H9 (cell line): ENCODE measurements at places on chromosomes 12 and 14. TPM values are rescaled to one million over a fixed set of nuclear protein-coding genes. Genes with fewer than 3 reads are reported as not detected.

GRCh38 chr12:123337070-123337469 lies 27.6 kb downstream of the SBNO1 start:
- H3K36me3 ChIP-seq, result peaks cover 53% of the 10 kb centered on the region
- no peaks in the 10 kb centered on the region for H3K27me3 ChIP-seq
- no peak overlapping the region for H3K4me3 ChIP-seq
- no peaks in the 10 kb centered on the region for H3K4me1 ChIP-seq
- H3K27ac ChIP-seq, result no peak overlapping the region

DNA sequence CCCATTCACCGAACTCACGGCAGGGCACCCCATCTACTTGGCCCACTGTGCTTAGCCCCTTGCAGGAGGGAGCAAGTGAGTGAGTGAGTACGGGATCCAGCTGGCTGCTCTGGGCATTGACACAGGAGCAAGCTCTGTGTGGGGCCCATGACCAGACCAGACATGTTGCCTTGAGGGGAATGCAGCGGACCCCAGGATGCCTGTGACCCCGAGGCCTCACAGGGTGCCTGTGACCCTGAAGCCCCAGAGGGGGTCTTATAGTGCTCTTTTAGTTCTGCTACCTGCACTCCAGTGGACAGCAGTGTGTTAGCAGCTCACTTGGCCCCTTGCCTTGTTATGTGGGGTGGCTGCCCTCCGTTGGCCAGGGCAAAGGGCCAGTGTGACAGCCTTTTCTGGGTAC lies 255.8 kb downstream of the ETNK1 start:
- H3K27ac ChIP-seq, result no peak overlapping the region
- H3K4me3 ChIP-seq, result no peak overlapping the region
- no peak for DNase-seq
- H3K36me3 ChIP-seq, result no peaks in the 10 kb centered on the region; the same call in 1 of the 2 replicates

The ZFHX2 gene
- total RNA-seq, result 19.2 and 19.4 TPM in 2 replicates

The SMCO3 gene
- total RNA-seq, result not detected in 2 replicates

The GNB3 gene
- 17.3 and 20.0 TPM in 2 replicates for total RNA-seq

GRCh38 chr12:20424841-20425240 lies 56.5 kb downstream of the PDE3A start:
- no peaks in the 10 kb centered on the region for H3K4me1 ChIP-seq
- H3K27me3 ChIP-seq, result no peaks in the 10 kb centered on the region
- no peak overlapping the region for H3K4me3 ChIP-seq
- H3K36me3 ChIP-seq, result no peaks in the 10 kb centered on the region
- no peak overlapping the region for H3K27ac ChIP-seq
- DNase-seq, result no peak

DNA sequence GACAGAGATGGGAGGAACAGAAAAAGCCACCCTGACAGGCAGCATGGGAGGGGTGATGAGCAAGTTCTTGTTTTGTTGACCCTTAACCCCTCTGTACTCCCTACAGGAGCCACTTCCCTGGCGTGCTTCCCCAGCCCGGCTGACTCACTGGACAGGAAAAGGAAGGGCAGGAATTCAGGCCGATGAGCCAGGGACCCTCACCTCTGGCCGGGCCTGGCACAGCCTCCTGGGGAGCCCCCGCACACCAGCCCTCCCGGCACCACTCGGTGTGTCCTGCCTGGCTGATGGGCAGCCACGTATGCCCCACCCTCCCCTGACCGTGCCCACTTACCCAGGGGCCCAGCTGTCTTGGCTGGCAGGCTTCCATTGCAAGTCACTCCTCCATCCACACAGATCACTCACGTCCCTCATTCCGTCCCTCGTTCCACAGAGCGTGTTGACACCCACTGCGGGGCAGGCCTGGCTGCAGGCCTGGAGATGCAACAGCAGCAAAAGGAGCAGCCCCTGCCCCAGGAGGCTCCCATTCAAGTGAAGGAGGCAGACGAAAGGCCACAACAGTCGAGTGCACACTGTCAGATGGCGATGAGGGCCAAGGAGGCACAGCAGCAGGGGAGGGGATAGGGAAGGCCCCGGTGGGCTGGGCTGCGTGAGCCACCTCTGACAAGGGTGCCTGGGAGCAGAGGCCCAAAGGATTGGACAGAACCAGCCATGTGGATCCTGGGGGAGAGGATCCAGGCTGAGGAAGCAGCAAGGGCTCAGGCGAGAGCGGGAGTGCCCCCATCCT lies 19.7 kb upstream of the CD9 start:
- peak; percentile 32 for DNase-seq
- H3K36me3 ChIP-seq, result no peaks in the 10 kb centered on the region
- no peak overlapping the region for H3K27ac ChIP-seq
- H3K4me1 ChIP-seq, result no peaks in the 10 kb centered on the region
- no peak overlapping the region for H3K4me3 ChIP-seq

GRCh38 chr14:51095854-51096823 lies 1.2 kb upstream of the TRIM9 start:
- H3K4me1 ChIP-seq, result no peaks in the 10 kb centered on the region; the same call in 1 of the 2 replicates
- DNase-seq, result peak; percentile 30
- peak overlapping the region; percentile 90 for H3K4me3 ChIP-seq
- H3K36me3 ChIP-seq, result no peaks in the 10 kb centered on the region
- peaks cover 18% of the 10 kb centered on the region for H3K27me3 ChIP-seq

DNA sequence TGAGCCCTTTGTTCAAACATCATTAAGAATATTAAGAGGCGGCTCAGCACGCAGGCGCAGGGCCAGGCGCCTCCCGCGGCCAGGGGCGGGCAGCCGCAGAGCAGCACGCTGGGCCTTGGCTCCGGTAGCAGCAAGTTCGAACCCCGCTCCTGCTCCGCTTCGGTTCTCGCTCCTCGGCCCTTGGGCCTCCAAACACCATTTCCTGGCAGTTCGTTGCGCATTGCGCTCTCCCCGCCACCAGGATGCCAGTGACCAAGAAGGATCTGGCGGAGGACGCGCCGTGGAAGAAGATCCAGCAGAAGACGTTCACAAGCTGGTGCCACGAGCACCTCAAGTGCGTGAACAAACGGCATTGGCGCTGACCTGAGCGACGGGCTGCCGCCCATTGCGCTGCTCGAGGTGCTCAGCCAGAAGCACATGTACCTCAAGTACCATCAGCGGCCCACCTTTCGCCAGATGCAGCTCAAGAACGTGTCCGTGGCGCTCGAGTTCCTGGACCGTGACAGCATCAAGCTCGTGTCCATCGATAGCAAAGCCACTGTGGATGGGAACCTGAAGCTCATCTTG lies 6.9 kb upstream of the ACVRL1 start:
- no peaks in the 10 kb centered on the region for H3K36me3 ChIP-seq
- no peak for DNase-seq
- H3K27ac ChIP-seq, result no peak overlapping the region
- H3K4me3 ChIP-seq, result no peak overlapping the region
